Central memory CD4-positive, alpha-beta T cell (primary cell): ENCODE measurements at places on chromosomes 12 and 14.

DNA sequence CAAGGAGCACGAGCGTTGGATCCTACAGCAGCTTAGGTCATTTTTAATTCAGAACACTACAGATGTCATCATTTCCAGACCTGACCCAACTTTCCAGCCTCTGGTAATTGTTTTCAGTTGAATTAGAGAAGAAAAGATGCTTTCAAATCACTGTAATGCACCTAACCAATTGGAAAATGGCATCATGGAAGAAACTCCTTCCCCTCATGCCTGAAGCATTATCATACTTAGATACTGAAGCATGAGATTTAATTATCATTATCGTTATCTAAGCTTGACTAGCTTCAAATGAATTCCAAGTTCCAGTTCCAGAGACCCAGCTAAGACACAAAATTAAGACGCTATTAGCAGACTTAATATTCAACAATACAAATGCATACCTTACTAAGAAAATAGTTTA, 299.3 kb downstream of the TMEM132D start:
- no peak for DNase-seq

- DNase-seq: no peak
Observed at GRCh38 chr12:111254106-111254505, 114.8 kb downstream of the PHETA1 start.

DNA sequence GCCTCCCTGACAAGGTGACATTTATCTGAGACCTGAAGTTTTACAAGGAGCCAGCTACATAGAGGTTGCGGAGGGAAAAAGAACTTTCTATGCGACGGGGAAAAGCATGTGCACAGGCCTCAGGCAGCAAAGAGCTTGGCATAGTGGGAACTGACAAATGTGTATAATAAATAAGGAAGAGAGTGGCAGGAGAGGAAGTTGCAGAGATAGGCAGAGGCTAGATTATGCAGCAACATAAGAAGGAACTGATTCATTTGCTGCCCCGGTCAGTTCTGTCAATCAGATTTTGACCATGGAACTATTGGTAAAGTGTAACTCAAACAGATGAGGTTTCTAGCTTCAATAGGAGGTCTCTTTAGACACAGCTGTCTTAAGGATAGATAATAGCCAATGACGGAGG, 33.7 kb upstream of the RIC8B start:
- DNase-seq: no peak

GRCh38 chr12:71848212-71848611, 8.7 kb downstream of the TBC1D15 start:
- no peak for DNase-seq

GRCh38 chr14:66833816-66834215, 325.9 kb downstream of the GPHN start:
- no peak for DNase-seq

DNA sequence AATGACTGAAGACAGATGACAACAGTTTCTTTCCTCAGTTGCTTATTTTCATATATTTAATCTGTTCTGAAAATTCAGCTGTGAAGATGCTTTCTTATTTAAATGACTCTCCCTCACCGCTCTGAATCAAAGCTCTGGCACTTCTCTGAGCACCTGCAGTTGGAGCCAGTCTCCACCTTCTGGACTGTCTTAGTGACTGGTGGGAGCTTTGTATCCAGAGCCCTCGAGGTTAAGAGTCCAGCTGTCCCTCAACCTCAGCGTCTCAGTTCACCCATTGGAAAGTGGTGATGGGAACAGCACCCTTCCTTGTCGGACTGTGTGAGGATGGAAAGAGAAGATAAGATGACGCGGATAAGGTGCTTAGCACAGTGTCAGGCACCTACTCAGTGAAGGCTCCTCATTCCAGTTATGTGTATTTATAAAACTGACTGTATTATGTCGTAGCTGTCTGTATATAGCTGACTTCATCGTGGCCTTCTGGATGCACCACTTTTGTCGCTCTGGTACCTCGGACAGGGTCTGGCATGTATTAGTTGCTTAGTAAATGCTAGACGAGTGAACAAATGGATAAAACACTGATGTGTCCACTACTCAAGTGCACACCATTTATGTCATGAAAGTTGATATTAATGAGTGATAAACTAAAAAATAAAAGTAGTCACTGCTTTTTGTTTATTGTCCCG, 34.5 kb downstream of the ELK3 start:
- no peak for DNase-seq

- no peak for DNase-seq
Observed at GRCh38 chr14:88032373-88032772, 27.4 kb downstream of the GPR65 start.
